ENCODE measurements at places on chromosomes 3 and 15. TPM values are rescaled to one million over a fixed set of nuclear protein-coding genes. Genes with fewer than 3 reads are reported as not detected.

ACKR2 gene
- total RNA-seq: 6.2 TPM

IGSF10 gene
- not detected for total RNA-seq

CIB1 gene
- 38.1 TPM for total RNA-seq

KLHL24 gene
- total RNA-seq: 116 TPM

MNS1 gene
- 1.5 TPM for total RNA-seq

SMCO1 gene
- total RNA-seq: not detected

CHRNB4 gene
- total RNA-seq: 1.8 TPM

Data from kidney epithelial cell (primary cell).